NCI-H2029 (cell line): ENCODE measurements at places on chromosomes 13 and 19.

- no peak for DNase-seq
Measured at GRCh38 chr19:13234518-13234917, 84.3 kb downstream of the IER2 start.

- no peak for DNase-seq
Measured at GRCh38 chr19:12880551-12881171, 588 bp downstream of the DNASE2 start.

DNA sequence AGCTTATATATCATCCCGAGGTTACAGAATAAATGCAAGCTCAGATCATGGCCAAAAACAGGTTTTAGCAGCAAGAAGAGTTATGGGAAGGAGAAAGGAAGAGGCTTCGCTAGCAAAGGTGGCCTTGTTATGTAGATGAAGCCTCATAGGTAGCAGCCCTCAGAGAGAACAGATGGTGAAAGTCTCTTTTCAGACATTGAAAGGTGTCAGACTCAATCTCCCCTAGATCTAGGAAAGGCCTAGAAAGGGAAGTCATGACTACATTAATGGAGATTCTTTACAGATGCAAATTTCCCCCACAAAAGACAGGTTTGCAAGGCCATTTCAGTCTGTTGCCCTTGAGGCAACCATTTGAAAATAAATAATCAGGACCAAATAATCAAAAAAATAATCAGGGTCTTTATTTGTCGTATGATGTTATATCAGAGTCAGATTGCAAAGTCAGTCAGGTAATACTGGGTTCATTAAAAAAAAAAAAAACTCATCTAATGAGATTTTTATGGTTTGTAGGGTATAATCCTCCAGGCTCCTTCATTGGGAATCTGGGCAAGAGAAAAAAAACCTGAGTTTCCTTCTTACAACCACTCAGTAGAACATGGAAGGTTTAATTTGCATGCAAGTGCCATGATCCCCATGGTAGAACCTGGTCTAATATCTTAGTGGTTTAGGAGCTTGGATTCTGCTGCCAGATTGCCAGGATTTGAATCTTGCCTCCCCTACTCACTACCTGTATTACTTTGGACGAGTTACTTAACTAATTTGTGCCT is 50.8 kb upstream of the HTR2A start:
- no peak for DNase-seq

GRCh38 chr19:48826606-48827020 is 9.7 kb downstream of the HSD17B14 start:
- peak; percentile 33 for DNase-seq

DNA sequence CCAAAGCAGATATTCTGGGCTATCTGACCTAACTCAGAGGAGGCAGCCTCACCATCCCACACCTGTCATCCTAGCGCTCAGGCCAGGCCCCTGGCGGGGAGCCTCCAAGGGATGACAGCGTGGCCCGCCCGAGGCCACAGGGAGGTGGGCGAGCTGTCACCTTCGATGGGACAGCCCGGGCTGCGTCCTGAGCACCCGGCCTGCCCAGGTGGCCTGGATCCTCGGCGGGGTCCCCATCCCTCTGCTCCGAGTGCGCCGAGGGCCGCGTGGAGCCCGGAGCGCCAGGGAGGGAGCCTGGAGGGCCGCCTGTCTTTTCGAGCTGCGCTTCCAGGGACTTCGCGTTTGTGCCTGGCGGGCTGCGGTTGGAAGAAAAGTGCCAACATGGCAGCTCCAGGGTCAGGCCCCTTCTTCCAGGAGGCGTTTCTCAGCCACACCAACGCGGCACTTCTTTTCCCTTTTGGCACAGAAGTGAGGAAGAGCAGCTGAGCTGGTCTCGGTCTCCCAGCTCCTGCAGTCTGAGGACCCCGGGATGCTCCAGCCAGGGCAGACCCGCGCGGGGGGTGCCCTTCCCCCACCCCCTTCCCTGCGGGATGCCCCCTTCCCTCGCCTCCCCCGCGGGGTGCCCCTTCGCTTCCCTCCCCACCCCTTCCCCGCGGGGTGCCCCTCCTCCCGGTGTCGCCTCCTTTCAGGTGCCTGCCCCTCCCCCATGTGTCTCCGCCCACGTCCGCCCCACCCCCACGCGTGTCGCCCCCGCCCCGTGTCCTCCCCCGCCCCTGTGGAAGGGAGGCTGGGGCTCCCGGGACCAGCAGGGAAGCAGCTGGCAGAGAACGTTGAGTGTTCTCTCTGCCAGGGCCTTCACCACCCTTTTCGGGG is 42.3 kb downstream of the GJA3 start:
- DNase-seq: no peak

DNA sequence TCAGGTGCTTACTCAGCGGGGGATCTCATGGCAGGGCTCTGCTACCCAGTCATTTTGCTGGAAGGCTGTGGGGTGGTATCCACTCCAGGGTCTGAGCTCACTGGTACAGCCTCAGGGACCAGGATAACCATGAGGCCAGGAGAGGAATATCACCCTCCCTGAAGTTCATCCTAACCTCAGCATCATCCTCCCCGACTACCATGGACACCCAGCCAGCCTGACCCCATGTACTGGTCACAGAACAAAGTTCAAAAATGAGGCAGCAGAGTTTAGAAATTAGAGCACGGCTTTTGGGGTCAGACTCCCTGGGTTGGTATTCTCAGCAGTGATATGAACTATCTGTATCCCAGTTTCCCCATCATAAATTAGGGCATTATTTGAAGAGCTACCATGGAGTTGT is 35.5 kb upstream of the RXFP2 start:
- DNase-seq: no peak

GRCh38 chr19:18441804-18442788 is 4.2 kb upstream of the ISYNA1 start:
- DNase-seq: no peak
